ENCODE measurements at places on chromosomes 1 and 21.

GRCh38 chr1:219236933-219237610 lies 63.4 kb downstream of the LYPLAL1 start:
- no peak for DNase-seq

DNA sequence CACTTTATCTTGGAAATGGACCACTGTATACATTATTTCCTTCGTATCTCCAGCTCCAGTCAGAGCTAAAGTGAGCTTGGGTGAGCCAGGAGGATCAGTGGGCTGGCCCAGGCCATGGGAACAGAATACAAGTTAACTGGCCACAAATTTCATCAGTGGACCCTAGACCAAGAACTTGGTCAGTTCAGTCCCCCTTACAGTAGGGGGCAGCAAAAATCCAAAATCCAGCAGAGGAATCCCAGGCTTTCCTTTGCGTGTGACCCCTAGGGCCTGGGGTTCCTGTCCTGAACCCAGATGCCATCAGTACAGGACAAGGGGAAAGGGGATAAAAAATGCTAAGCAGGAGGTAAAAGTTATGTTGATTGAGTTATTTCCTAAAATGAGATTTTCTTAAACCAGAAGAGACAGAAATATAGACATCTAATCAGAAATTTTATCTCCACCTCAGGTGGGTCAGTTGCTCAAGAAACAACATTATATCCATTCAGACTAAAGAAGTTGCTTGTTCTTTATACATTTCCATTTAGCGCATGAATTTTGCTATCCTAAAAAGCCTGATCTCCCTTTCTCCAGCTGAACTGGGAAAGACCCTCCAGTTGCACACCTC lies 24.1 kb upstream of the LCE5A start:
- DNase-seq = no peak

GRCh38 chr1:36133484-36133883 lies 8.5 kb upstream of the COL8A2 start:
- peak; percentile 59 for DNase-seq

GRCh38 chr1:170596701-170597100 lies 64.7 kb downstream of the GORAB start:
- DNase-seq = no peak

- no peak for DNase-seq
These were observed 2.3 kb downstream of the PAX7 start for GRCh38 chr1:18632783-18633421.

- DNase-seq = no peak
These were observed 291.8 kb downstream of the DISC1 start for GRCh38 chr1:231918239-231919015.

DNA sequence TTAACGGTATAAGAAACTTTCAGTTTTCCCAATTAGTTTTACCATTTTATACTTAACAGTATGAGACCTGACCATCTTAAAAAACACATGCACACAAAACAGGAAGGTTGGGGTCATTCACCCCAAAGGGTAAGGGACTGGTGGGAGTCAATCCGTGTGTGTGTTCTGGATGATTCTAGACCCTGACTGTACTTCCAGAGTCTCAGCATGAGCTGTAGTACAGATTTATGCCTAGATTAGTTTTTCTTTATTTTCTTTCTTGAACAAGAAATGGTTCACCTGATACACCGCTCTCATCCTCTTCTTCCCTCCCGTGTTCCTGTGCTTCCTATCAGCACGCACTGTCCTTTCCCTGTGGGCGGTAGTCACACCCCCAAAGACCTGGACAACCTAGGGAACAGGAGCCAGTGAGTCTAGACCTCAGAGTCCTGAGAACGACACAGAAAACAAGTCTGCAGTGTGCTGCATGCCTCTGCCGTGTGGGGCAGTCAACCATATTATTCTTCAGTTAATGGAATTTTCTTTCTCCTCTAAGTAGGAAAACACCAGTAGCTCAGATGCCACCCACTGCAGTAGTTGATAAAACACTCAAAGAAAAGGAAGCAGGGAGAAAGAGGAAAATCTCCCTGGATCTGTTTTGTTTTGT lies 38.9 kb upstream of the MRPS6 start:
- no peak for DNase-seq

DNA sequence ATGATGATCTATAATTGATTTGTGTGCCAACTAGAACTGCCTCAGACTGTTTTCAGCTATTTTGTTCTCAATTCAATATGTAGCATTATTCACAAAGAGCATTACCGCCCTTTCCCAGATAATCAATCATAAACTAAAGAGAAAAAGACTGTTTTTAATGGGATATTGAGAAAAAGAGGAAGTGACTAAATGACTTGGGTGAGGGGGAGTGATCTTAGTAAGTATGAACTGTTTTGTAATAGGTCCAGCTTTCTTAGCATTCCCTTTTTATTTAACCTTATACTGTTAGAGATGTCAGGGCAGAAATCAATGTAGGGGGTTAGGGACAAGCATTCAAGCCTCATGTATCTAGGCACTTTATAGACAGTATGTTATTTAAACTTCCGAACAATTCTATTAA lies 157.8 kb upstream of the DPYD start:
- DNase-seq = no peak

- DNase-seq = no peak
These were observed 104.8 kb upstream of the ATP1A1 start for GRCh38 chr1:116268211-116268610.

DNA sequence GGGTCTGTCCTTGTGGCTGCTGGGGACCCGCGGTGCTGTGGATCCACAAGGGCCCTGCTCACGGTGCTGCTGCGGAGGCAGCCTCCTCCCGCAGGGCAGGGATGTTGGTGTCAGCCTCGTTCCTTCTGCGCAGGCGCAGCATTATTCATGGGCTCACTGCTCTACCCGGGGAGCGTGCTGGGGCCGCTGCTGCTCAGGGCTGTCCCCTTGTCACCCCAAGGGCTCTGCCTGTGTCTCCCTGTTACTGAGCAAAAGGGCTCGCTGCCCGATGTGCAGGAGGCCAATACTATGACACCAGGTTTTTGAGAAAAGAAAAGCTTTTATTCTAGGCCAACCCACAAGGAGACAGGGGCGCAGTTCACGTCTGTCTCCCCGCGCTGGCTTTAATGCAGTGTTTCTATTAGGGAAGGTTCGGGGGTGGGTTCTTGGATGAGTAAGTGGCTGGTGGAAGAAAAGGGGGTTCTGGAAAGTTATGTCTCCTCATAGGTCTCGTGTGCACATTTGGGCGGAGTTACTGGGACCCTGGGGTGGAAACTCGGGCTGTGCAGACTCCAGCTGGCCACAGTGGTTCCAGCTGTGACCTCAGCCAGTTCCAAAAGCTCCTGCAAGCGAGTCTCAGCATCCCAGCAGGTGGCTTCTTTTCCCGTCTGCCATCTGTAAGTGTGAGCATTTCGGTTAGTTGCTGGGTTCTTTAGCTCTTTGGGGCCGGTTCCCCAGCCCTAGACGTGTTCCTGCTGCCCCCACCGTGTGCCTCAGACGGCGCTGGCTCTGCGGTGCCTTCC lies 40.8 kb upstream of the LRRC3 start:
- peak; percentile 73 for DNase-seq

DNA sequence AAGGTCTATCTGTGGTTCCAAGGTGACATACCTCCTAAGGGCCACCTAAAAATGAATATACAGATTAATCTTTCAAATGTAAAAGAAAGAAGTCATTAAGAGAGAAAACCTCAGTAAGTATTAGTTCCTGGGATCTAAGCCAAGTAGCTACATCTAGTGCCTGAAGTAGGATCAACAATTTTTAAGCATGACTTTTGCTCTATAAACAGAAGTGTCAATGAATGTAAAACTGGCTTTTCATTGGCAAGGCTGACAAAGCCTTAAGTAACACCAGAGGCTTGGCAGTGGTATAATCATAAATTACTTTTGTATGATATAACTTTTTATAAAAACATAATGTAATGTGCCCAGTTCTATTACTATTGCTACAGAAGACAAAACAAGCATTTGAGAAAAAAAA lies 12.2 kb upstream of the ACADM start:
- no peak for DNase-seq

- peak; percentile 44 for DNase-seq
These were observed 6.3 kb upstream of the TNNT2 start for GRCh38 chr1:201383647-201384405.

GRCh38 chr1:79044974-79045650 lies 38.6 kb upstream of the ADGRL4 start:
- no peak for DNase-seq

- no peak for DNase-seq
These were observed 154.4 kb downstream of the HHAT start for GRCh38 chr1:210482945-210483617.

GRCh38 chr1:213982672-213983492 lies 4.9 kb upstream of the PROX1 start:
- no peak for DNase-seq
